ENCODE measurements at places on chromosomes 6 and 20.

- no peak for DNase-seq
These were observed 662.6 kb downstream of the BCKDHB start for GRCh38 chr6:80769106-80769505.

DNA sequence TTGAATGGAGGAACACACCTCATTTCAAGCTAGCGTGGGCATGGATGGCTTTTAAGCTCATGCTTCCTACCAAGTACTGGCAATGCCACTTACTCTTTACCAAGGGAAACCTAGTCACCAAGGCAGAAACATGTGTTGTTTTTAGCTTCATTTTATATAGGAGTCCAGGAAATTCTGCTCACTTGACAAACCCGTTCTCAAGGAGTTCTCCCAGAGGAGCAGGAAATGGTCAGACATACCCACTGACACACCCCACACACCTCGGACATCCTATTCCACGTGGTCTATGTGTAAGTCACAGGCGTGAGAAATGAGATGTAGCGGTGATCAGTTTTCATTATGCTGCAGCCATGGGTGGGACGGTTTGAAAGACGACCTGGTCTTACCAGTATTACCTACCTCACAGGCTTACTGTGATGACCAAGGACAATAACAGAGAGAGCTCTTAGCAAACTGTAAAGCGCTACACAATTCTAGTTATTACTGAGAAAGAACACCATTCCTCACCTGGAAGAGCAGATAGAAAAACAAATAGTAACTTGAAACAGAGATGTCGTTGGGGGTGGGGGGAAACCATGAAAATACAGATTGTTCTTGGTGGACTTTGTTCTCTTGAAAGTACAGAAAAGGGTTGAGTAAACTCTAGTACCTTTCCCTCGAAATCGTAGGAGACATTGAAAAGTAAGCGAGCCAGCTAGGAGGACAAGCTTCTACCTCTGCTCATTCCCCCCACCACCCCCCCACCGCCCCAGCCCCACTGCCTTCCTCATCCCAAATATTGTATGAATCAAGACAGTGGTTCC lies 1.7 kb downstream of the CNKSR3 start:
- peak; percentile 87 for DNase-seq

DNA sequence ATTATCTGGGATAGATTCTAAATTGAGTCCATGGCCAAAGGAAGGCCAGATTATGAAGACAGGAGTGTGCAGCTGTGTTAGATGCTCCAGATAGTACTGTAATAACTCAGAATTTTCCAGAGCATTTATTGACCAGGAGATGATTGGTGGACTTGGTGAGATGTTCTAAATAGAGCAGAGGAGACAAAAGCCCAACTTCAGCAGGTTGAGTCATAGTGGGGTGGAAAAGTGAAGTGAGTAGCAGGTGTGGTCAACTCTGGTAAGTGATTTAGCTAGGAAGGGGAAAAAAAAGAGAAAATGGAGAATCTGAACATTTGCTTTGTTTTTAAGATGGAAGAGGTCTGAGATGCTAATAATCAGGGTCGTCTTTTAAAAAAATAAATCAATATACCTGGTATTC lies 227.4 kb downstream of the TMEM200A start:
- no peak for DNase-seq

DNA sequence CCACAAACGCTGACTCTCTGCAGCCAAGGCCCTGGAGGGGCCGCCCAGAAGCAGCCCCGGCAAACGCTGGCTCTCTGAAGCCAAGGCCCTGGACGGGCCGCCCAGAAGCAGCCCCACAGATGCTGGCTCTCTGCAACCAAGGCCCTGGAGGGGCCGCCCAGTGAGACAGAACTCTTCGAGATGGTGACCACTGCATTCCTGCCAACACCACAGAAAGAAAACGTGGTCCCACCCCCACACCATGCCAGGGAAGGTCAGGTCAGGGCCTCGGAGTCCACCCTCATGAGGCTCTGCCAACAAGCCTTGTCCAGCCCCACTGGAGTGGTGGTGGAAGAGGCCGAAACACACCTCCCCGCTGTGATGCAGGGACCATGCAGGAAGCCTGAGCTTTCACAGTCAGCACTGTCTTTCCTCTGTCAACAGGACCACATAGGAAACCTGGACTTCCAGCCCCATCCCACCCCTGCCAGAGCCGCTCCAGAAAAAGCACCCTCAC lies 97.5 kb downstream of the DLL1 start:
- no peak for DNase-seq

- DNase-seq = no peak
These were observed 49.3 kb upstream of the L3MBTL3 start for GRCh38 chr6:129969064-129969463.

GRCh38 chr6:16800942-16801341 lies 39.7 kb upstream of the ATXN1 start:
- no peak for DNase-seq
